Mesenteric fat pad (tissue), 1 donor: ENCODE measurements at places on chromosomes 16 and 17. TPM values are rescaled to one million over a fixed set of nuclear protein-coding genes. Genes with fewer than 3 reads are reported as not detected.

ITGAD gene
- 0.39 TPM for total RNA-seq

HOXB1 gene
- not detected for total RNA-seq

CES4A gene
- 12.5 TPM for total RNA-seq

KRTAP9-2 gene
- total RNA-seq, result not detected

CALCOCO2 gene
- total RNA-seq, result 168 TPM

SLC12A3 gene
- total RNA-seq, result not detected

TBC1D28 gene
- not detected for total RNA-seq

ARHGAP27 gene
- 27.3 TPM for total RNA-seq
